WERI-Rb-1 (cell line): ENCODE measurements at places on chromosomes 2 and 18.

DNA sequence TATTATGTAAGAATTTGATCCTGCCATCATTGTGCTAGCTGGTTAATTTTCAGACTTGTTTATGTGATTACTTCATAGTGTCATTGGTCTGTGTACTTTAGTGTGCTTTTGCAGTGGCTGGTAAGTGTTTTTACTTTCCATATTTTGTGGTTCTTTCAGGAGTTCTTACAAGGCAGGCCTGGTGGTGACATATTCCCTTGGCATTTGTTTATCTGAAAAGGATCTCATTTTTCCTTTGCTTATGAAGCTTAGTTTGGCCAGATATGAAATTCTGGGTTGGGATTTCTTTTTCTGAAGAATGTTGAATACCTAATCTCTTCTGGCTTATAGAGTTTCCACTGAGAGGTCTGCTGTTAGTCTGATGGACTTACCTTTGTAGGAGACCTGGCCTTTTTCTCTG is 72.8 kb upstream of the MC4R start:
- no peak for DNase-seq

GRCh38 chr2:168798076-168798887 is 4.2 kb upstream of the NOSTRIN start:
- no peak for DNase-seq

- no peak for DNase-seq
These were observed 41.4 kb downstream of the PRKD3 start for GRCh38 chr2:37283207-37283606.

GRCh38 chr2:232085826-232086425 is 124.4 kb downstream of the DIS3L2 start:
- DNase-seq = no peak

- DNase-seq = no peak
These were observed 39.0 kb downstream of the NOSTRIN start for GRCh38 chr2:168841445-168841844.

- DNase-seq = no peak
These were observed 450.0 kb upstream of the SLC14A2 start for GRCh38 chr18:45165176-45165713.

DNA sequence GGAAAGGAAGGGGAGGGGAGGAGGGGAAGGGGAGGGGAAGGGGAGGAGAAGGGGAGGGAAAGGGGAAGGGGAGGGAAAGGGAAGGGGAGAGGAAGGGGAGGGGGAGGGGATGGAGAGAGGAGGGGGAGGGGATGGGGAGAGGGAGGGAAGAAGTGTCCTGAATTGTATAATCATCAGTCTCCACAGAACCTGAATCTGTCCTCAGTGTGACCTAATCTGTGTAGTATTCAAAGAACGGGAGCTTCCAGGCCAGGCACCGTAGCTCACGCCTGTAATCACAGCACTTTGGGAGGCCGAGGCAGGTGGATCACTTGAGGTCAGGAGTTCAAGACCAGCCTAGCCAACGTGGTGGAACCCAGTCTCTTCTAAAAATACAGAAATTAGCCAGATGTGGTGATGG is 41.1 kb upstream of the CCDC150 start:
- DNase-seq = no peak

- no peak for DNase-seq
These were observed 8.6 kb upstream of the PLB1 start for GRCh38 chr2:28487258-28487657.

DNA sequence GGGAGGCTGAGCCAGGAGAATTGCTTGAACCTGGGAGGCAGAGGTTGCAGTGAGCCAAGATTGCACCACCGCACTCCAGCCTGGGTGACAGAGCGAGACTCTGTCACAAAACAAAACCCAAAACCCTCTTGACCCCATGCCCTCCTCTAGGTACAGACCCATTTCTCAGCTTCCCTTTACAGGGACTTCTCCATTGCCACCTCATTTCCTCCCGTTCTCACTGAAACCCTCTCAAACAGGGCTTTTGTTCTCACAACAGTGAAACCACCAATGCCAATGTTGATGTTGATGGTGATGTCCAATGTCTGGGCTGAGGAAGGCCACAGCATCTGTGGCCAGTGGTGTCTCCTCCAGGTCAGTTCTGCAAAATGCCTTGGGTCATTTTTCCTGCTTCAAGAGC is 69.0 kb upstream of the ZCCHC2 start:
- no peak for DNase-seq

DNA sequence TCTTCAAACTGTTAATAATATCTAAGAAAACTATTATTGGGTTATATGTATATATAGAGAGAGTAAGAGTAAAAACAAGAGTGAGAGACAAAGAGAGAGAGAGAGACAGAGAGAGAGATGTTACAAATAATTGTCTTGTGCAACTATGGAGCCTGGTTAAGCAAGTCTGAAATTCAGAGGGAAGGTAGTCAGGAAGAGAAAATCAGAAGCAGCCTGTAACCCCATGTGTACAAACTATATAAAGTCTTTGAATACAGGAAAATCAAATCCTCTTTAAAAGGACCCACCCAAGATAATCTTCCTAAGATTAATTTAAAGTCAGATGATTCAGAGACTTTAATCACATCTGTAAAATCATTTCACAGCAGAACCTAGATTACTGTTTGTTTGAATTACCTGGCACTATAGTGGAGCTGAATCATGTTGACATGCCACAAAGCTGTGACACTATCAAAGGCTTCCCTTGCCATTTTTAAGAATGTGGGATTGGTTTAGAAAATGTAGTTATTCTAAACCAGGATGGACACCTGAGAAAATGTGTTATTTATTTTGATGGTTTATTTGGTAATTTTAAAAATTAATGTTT is 301.7 kb upstream of the FSIP2 start:
- DNase-seq = no peak

GRCh38 chr2:155633887-155634570 is 698.5 kb downstream of the NR4A2 start:
- no peak for DNase-seq

DNA sequence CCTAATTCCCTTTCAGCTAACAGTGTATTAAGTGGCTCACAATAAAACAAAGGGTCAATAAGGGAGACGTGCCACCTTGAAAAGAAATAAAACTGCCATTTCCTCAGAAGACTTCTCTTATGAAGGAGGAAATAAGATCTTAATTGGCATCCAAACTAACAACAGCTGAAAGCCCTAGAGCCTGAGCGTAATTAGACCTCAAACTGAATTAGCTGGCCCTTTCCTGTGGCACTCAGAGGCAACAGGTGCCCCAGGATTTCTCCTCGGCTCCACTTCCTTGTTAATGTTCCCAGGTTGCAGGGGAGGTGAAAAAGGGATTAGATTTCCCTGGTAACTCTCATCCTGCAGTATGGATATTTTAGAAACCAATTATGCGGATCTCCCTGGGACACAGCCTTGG is 804.3 kb downstream of the DCDC2C start:
- DNase-seq = no peak

GRCh38 chr2:144012304-144012703 is 507.6 kb downstream of the ZEB2 start:
- DNase-seq = no peak

GRCh38 chr2:188322569-188323551 is 31.2 kb downstream of the GULP1 start:
- no peak for DNase-seq

GRCh38 chr2:16707014-16707623 is 41.5 kb upstream of the CYRIA start:
- DNase-seq = no peak

DNA sequence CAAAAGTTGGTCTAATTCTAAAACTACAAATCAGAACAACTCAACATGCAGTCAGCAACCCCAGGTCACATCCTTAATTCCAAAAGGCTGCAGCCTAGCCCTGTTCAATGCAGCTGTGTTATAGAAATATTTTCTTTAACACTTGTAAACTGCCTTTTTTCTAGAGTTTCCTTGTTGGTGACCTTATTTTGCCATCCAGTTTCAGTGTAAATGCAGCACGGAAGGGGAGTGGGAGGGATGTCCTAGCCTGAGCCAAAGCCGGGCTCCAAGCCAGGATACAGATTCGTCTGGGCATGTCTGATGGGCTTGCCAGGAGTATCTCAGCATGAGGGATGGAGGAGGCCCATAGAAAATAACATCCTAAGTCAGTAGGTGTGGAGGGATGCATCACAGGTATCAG is 17.7 kb upstream of the SP3 start:
- peak; percentile 32 for DNase-seq
